ENCODE measurements at places on chromosomes 3 and 15.

GRCh38 chr15:81072551-81072950 is 61.5 kb upstream of the CFAP161 start:
- no peak for DNase-seq

GRCh38 chr3:188680189-188680588 is 491.6 kb upstream of the TPRG1 start:
- no peak for DNase-seq

GRCh38 chr15:73568564-73569280 is 64.5 kb downstream of the NPTN start:
- DNase-seq, result no peak

GRCh38 chr3:100076731-100077529 is 37.4 kb downstream of the FILIP1L start:
- DNase-seq, result peak; percentile 56

DNA sequence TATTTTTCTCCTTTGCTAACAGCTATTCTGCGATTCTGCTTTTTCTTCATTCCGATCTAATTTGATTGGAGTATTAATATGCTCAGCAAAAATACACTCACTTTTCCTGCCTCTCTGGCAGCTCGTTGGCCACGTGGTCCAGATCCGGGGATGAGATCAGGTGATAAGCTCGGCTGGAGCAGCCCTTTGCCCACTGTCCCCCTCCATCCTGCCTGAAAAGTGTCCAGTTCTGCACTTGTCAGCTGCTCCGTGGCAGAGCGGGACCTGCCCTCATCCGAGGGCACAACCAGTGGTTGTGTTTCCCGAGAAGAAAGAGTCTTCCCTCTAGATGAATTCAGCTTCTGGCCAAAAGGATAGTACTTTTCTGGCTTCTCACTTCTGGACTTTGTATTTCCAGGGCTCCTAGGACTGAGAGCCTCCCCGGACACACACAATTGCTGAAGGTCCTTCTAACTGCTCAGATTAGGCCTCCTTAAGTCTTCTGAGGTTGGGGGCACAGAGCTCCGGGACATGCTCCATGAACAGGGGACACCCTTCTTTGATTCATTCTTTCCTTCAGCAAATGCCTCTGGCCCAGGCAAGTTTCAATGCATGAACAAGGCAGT is 103.9 kb upstream of the ALDH1A3 start:
- DNase-seq, result no peak

DNA sequence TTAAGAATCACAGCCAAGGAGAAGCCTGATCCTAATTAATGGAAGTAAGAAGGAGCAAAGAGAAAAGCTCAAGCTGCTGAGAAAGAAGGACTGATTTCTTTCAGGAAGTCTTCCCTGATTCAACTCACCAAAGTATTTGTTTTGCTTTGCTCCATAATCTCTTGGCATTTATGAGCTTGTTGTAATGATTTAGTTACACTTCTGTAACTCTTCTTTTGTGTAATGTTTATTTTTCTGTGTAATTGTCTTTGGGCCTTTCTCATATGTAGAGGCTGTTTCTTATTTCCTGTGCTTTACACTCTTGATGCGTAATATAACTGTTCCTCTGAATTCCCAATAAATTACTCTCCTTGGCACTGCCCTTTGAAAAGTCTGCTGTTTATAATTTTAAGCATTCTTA is 80.0 kb downstream of the COL6A5 start:
- DNase-seq, result no peak

DNA sequence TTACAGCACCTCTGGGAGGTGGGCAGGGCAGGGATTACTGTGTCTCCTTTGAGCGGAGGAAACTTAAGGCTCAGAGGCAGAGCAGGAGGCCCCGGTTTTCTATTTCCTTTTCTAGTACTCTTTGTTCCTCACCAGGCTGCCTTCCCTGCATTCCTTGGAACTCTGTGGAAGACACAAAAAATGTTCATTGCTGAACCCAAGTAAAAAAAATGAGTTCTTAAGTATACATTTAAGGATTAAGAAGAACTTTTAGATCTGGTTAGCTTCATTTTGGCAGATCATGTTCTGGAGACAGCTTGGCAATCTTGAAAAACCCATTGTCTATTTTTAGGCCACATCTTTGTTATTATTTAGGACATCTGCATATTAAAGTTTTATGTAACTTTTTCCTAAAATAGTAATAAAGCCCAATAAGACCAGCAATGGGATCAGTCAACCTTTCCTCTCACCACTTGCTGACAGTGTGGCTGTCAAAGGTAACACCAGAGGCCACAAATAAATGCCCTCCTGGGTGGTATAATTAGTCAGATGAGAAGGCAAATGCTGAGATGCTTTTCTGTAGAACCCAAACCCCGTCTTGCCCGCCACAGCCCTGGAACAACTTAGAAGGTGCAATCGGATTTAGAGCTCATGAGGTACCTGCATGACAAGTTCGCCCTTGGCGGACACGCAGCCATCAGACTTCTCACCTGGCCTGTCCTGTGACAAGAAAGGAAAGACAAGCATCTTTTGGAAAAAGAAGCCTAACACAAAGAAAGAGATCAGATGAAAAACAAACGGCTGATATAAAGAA is 97.2 kb downstream of the DGKG start:
- no peak for DNase-seq

- DNase-seq, result no peak
Observed at GRCh38 chr3:158519776-158520175, 51.2 kb upstream of the MLF1 start.

DNA sequence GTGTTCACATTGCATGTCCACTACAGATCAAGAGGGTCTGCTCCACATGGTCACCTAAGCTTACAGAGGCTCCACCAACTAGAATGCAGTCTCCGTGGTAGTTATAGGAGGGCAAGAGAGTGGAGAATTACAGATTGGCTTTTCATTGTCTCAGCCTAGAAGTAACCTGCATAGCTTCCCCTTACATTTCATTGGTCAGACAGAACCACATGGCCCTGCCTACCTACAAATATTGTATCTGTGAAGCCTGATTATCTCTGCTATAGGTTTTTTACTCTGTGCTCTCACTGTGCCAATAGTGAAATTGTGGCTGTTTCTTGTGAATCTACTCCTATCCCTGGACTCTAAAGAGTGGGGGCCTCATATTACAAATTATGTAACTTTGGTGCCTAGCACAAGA is 2.5 kb upstream of the TLNRD1 start:
- DNase-seq, result no peak

GRCh38 chr3:557972-558371 is 361.4 kb downstream of the CHL1 start:
- DNase-seq, result no peak

GRCh38 chr3:149934524-149934923 is 36.2 kb downstream of the PFN2 start:
- DNase-seq, result no peak
